GM04504 (cell line): ENCODE measurements at places on chromosomes 6 and 20.
A peak's percentile ranks its signal among the peaks of the same experiment; 100 is the strongest.

- no peak for DNase-seq
Observed at GRCh38 chr20:35002426-35003210, 47.0 kb downstream of the MYH7B start.

GRCh38 chr6:20976391-20976918 lies 442.2 kb downstream of the CDKAL1 start:
- no peak for DNase-seq

- DNase-seq: peak; percentile 41
Observed at GRCh38 chr6:21831521-21832291, 238.2 kb downstream of the SOX4 start.

DNA sequence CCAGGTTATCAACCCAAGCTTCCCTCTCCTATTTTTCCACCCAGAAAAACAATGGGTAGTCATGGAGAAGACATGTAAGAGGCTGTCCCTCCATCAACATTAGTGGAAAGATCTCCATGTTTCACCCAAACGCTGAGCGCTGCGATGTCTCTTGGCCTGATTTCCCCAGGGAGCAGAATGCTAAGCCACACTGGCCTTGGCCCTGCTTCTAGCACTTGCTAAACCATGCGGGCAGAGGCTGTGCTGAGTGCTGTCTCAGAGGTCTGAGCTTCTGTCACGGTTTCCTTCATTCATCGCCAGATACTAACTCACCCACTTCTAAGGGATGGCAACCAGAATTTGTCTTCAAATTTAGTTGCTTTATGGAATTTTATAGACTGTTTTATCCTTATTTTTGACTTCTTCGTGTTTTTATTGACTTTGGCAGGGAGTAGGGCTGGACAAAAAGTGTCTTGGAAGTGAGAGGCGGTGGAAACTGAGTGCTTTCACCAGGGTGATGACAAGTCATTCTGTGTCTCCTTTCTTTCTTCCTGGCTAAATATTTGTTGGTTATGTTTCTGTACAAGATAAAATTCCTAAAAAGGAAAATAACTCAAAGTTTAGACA lies 181.4 kb upstream of the UST start:
- DNase-seq: no peak

DNA sequence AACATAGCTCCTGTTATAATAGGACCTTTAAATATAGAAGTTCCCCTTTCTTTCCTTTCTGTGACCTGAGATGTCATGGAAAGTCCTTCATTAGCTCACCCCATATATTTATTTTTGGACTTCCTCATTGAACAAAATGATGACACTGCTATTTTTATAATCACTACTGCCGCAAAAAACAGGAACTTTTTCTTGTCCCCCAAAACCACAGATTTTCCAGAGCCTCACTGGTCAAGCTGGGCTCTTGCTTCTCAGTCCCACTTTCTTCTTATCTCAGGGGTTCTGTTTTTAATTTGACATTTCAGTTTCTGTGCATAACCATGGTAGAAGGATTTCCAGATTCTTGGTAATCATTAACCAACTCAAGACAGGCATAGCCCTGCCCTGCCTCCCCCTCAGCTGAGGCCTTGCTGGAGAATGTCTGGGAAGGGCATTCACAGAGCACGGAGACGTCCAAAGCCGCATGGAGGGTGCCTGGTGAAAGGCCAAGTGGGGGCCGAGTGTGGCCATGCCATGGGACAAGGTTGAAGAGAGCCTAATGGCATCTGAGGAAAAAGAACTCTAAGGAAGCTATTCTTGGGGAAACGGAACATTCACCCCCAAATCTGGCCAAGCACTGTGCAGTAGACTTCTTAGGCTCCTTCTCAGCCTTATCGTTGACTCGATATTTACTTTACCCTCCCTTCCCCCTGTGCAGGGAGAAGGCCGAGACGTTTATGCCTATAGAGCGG lies 73.7 kb downstream of the EDN1 start:
- DNase-seq: no peak

GRCh38 chr6:46684771-46685170 lies 2.9 kb upstream of the TDRD6 start:
- no peak for DNase-seq

GRCh38 chr6:24403501-24403824 lies 727 bp downstream of the MRS2 start:
- DNase-seq: no peak

DNA sequence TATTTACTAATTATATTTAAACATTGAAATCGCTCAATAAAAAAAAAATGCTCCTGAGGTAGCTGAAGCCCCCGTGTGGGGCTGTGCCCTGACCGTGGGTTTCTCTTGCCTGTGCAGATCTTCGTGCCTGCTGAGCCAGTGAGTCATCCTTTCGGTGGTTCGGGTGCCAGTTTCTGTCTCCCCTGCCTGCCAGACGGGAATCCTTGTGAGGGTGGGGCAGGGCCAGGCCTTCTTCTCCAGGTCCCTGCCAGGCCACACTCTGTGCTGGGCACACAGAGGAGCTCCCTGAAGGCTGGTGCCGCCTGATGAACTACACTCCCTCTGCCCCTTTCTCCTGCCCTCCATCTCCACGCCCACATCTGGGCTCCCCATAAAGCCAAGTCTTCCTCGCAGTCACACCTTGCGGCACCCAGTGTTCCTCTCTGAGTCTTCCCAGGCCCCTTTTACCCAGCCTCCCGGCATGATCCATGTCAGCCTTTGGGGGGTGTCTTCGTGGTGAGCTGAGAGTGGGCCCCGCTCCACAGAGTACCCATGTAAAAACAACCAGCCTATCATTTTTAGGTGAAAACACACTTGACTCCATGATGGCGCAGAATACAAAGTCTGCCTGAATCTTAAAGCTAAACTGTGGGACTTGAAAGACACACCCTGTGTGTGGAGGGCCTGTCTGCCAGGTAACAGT lies 19.3 kb downstream of the FGD2 start:
- no peak for DNase-seq

GRCh38 chr20:62376112-62377063 lies 9.3 kb upstream of the LAMA5 start:
- DNase-seq: no peak

DNA sequence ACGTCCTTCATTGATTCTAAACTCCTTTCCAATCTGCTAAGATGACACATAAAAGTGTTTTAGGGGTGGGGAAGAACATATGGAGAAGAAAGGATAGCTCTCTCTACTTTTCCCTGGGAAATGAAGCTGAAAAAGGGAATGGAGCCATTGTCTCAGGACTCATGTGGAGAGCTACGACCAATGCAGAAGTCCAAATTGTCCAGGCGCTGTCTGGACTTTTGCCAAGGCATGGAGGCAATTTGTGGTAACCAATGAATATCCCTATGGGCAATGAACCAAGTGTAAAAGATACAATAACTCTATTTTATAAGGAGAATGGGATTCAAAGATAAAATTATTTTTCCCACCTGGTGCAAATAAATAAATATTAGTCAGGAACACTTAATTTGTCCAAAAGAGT lies 16.1 kb downstream of the FBXL4 start:
- no peak for DNase-seq

GRCh38 chr6:136333824-136334464 lies 44.3 kb upstream of the BCLAF1 start:
- no peak for DNase-seq

DNA sequence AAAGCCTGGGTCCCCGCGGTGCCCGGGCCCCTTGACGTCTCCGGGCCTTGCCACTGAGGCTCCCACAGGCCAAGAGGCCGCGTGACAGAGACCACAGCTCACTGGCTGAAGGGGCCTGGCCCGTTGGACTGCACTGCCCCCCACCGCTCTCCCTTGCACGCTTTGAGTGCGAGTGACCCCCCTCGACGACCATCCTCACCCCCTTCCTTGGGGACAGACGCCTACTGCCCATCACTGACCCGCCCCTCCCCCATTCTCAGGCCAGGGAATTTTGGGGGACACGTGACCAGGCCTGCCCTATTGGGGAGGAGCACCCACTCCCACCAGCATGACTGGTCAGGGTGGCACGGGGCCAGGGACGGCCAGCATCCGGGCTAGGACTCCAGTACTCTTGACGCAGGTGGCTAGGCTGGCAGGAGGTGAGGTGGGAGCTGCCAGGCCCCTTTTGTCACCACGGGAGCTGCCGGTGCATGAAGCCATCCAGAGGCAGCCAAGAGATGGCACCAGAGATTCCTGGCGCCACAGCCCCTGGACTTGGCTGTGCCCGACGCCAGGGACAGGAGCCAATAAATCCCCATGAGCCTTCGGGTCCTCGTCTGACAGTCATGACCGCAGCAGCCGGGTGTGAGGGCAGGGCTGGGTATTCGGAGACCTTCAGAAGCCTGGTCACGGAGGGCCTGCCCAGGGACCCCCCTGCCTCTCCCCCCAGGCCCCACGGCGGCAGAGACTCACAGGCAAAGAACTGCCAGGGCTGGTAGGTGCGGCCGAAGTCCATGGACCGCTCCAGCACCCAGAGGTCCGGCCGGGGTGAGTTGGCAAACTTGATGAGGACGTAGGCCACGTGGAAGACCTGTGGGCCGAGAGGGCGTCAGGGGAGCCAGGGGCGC lies 14.5 kb downstream of the LAMA5 start:
- DNase-seq: no peak

DNA sequence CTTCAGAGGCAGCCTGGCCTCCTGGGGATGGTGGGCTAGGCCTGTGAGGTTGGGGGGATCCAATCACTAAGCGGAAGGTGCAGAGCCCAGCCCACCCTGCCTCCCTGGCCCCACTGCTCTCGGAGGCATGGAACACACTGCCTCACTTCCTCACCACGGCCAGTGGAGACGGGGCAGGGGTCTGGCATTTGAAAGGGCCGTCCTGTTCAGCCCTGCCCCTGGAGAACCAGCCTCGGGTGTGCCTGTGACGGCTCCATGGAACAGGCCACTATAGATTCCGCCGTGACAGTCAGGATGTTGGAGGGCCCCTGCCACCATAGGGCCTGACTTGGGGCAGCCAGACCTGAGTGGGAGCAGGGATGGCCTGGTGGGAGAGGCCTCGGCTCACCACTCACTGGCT lies 110.2 kb downstream of the DACT2 start:
- no peak for DNase-seq

DNA sequence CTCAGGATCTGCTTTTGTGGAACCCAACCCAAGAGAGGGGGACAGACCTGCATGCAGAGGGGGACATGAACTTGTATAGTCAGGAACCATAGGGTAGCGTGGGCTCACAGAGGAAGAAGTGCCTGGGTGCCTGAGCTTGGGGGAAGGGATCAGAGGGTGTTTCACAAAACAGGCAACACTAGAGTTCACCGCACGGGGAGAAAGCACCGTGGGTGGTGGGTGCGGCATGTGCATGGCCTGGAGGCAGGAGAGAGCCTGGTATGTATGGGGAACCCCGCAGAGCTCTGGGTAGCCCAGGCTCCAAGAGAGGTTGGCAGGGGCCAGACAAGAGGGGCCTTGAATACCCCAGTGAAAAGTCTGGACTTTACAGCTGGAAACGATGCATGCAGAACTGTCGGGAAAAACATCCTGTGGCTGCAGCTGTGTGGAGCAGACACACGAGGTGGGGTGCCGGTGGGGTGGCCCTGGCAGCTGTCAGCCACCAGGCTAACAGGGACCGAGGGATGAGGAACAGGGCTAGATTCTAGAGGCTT lies 6.7 kb upstream of the EMILIN3 start:
- no peak for DNase-seq

DNA sequence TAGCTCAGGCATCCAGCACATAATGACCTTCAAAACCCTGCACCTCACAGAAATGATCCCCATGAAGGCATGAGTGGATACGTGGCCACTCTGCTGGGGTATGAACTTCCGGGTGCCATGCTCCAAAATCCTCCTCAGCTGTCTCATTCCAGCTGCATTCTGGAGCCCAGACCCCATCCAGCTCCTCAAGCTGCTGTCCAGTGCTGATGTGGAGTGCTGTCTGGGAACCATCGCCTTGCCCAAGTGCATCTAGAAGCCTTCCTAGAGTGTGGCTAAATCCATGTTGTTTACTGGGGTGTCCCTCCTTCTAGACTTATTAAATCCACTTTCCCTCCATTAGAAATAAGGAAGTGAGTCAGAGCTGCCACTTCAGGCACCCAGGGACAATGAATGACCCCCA lies 130.8 kb upstream of the PTPRT start:
- DNase-seq: no peak

GRCh38 chr20:19566226-19566945 lies 191.7 kb upstream of the RIN2 start:
- DNase-seq: no peak
